Cardiac fibroblast (primary cell): ENCODE measurements at places on chromosomes 2 and 18.
A peak's percentile ranks its signal among the peaks of the same experiment; 100 is the strongest.

GRCh38 chr18:78510636-78511035 is 469.0 kb upstream of the SALL3 start:
- DNase-seq, result no peak

DNA sequence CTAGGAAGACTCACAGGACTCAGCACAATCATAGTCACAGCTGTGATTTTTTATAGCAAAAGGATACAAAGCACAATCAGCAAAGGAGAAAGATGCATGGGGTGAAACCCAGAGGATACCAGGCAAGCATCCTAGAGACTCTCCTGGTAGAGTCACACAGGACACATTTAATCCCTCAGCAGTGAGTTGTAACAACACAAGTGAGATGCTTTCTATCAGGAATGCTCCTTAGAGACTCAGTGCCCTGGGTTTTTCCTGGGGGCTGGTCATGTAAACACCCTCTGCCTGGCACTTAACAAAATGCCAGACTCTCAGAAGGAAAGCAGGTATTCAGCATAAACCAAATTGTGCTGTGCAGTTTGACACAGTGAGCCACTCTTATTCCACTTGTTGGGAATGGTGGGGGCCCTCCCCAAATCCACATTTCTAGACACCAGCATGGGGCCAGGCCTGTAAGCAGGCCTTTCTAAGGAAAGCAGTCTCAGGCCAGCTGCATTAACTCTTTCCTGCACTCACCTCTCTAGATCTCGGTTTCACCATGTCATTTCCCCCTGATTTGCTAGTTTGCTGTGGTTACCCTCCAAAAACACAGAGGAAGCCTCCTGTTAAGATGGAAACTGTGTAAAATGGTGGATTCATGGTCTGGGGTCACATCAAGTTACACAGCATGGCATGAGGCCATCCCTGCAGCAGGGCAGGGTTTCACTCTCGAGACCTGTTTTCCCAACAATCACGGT is 16.9 kb upstream of the RNU4ATAC start:
- no peak for DNase-seq

DNA sequence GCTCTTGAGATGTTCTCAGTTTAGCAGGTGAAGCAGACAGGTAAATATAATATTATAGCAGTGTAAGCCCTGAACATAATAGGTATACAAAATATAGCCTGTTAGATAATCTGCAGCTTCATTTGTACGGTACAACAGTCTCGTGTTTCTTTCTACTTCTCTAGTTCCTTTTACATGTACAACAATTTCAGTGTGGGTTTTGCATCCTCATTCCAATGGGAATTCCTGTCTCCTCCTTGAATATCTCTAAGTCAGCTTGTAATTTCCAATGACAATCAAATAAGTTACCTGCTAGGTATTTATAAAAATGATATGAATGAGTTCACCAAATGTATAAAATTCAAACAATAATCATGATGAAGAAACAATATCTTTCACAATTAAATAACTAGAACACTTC is 330.0 kb upstream of the RND3 start:
- DNase-seq, result no peak

GRCh38 chr2:118973542-118973951 is 31.6 kb downstream of the MARCO start:
- peak; percentile 52 for DNase-seq

GRCh38 chr2:172931918-172932520 is 143.6 kb upstream of the MAP3K20 start:
- DNase-seq, result peak; percentile 86

- DNase-seq, result no peak
Measured at GRCh38 chr2:240502430-240503121, 55.2 kb downstream of the ANKMY1 start.

- no peak for DNase-seq
Measured at GRCh38 chr2:105519516-105519915, 120.7 kb upstream of the FHL2 start.

- no peak for DNase-seq
Measured at GRCh38 chr2:70664525-70664924, 103.5 kb downstream of the ADD2 start.

DNA sequence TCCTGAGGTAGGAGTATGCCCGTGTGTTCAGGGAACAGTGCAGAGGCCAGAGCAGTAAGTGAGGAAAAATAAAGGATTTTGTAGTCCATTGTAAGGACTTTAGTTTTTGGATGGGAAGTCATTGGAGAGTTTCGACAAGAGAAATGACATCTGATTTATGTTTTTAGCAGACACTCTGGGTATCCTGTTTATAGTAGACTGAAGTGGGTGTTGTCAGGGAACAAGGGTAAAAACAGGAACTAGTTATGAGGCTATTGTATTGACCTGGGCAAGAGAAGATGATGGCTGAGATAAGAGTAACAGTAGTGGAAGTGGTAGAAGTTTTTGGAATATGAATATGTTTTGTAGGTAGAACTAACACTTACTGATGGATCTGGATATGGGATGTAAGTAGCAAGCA is 59.8 kb downstream of the GTF2A1L start:
- no peak for DNase-seq

GRCh38 chr18:26397019-26397418 is 151.3 kb downstream of the KCTD1 start:
- DNase-seq, result no peak

DNA sequence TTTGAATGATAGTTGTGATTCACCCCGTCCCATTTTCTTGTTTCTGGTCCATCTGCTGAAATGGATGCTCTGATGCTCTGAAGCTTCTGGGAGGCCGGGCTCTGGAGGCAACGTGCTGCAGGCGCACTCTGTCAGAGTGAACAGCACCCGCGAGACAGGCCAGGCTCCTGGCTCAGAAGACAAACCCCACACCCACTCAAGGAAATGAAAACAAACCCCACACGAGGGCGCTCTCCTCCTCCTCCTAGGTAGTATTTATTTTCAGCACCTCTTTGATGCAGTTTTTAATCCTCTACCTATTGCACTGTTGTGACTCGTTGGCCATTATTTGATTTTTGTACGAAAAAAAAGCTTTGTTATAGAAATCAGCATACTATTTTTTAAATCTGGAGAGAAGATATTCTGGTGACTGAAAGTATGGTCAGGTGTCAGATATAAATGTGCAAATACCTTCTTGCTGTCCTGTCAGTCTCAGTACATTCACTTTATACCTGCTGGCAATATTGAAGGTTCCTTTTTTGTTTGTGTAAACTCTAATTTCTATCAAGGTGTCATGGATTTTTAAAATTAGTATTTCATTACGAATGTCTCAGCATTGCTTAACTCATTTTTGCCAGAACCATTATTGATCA is 10.3 kb upstream of the CHST10 start:
- DNase-seq, result peak; percentile 55

DNA sequence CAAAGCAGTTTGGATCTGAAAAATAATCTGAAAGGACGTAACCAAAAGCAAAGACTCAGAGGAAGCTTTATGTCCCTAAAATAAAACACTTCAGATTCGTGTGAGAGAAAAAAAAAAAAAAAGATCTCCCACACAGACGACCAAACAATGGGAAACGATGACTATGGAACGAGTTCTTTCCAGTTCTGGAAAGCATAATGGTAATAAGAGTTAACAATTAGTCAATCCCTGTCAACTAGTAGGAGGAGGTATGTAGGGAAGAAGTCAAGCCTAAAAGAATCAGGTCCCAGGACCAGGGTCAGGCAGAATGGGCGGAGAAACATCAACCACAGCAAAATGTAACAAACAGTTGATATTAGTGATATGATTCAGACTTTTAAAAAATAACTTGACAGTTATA is 170.3 kb upstream of the SETBP1 start:
- no peak for DNase-seq

GRCh38 chr2:176614049-176614448 is 344.8 kb downstream of the MTX2 start:
- no peak for DNase-seq

GRCh38 chr2:237337586-237337985 is 76.4 kb downstream of the COL6A3 start:
- no peak for DNase-seq

DNA sequence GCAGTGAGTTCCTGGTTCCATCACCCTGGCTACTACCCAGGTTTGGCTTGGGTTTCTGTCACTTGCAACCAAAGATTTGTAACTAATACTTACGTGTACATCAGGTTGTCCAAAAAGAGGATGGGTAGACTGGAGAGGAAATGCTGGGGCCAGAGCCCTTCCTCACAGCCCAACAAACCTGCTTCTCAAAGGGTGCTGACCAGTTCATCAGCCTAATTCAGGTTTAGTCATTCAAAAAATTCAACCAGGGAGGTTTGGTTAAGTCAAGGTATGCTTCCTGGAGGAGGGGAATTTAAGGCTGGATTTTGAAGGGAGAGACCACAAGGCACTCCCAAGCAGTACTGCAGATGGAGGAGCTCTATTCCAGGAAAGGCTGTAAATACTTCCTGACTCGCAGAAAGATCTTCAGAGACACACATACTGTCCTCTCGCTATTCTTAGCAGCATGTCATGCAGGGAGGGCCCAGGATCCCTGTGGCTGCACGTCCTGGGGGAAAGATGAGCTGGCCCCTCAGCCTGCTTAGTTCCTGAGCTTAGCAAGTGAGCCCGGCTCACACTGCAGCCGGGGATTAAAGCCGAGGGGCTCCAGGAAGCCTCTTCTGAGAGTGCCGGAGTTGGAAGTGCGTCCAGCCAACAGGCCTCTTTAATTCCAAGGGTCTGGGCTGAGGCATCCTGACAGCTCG is 40.0 kb upstream of the BIN1 start:
- DNase-seq, result peak; percentile 36

DNA sequence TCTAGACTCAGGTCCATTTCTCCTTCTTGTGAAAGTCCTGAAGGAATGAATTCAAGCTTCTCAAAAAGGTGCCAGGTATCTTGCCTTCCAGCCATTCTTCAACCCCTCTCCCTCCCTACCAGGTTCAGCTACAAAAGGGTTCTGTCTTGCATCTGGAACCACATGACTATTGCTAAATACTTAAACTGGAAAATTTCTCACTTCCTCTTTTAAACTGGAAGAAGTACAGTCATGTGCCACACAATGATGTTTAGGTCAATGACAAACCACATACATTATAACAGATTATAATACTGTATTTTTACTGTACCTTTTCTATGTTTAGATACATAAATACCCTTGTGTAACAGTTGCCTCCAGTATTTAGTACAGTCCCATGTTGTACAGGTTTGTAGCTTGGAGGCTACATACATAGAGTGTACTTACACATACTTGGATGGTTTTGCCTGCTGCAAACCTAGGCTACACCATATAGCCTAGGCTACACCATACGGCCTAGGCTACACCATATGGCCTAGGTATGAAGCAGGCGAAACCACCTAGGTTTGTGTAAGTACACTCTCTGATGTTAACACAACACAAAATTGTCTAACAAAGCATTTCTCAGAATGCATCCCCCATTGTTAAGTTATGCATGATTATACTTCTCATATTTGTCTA is 142.0 kb upstream of the DNMT3A start:
- no peak for DNase-seq

DNA sequence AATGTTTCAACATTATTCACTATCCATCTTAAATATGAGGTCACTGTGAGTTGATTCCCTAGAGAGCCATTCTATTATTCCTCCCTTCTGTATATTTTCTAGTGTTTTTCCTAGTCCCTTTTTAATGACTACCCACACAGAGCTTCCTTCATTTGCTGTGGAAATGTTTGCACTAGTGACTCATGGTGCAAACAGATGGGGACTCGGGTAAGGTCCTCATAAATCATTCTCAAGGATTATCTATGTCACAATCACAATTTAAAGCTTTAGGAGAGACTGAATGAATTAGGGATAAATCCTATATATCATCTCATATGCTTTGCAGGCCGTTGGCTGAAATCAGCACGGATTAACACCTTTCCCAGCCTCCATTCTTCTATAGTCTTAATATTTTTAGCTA is 159.6 kb downstream of the DCC start:
- DNase-seq, result no peak

DNA sequence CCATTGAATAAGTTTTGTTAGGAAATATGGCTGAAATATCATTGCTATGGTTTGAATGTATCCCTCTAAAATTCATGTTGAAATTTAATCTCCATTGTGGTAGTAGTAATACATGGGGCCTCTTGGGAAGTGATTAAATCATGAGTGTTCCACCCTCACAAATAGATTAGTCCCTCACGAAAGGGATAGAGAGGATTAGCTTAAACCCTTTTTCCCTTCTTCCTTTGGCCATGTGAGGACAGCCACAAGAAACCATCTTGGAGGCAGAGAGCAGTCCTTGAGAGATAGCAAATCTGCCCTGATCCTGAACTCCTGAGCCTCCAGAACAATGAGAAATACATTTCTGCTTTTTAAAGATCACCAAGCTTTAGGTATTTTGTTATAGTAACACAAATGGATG is 274.2 kb downstream of the CDH19 start:
- DNase-seq, result no peak

DNA sequence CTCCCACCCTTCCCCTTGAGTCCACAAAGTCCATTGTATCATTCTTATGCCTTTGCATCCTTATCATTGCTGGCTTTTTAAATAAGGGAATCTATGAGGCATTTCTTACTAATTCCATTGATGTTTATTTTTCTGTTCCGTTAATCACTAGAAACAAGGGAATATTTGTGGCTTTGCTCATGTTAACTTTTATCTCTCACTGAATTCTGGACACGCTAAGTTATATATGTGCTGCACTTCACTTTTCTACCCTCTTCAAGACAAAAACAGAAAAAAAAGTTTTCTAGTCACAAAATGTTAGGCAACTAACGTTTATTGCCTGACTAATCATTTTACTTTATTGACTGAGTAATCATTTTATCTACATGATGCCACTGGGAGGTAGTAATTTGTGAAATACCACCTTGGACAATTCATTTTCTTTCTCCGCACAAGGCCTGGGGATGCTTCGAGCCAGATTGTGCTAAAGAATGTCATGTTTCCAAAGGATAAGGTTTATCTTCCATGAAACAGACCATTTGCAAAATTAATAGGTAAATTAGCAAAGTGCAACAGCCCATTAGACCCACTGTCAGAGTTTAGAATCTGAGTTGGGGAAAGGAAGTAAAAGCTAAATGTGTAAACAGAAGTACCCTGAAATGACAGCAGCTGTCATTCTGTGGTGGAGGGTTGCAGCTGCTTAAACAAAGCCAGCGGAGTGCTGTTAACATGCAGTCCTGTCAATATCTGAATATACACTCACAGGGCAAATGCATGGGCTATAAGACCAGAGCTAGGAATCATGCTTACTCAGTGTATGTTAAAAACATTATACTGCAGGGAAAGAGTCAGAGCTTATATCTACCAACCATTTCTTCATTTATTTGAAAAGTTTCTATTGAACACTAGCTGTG is 658.7 kb downstream of the CNTNAP5 start:
- no peak for DNase-seq

- no peak for DNase-seq
Measured at GRCh38 chr2:1726558-1726957, 17.8 kb downstream of the PXDN start.

GRCh38 chr2:148681443-148681842 is 36.9 kb downstream of the EPC2 start:
- no peak for DNase-seq

- no peak for DNase-seq
Measured at GRCh38 chr18:79531386-79531785, 135.7 kb downstream of the NFATC1 start.

- DNase-seq, result peak; percentile 36
Measured at GRCh38 chr2:53896864-53897263, 37.1 kb upstream of the GPR75 start.

DNA sequence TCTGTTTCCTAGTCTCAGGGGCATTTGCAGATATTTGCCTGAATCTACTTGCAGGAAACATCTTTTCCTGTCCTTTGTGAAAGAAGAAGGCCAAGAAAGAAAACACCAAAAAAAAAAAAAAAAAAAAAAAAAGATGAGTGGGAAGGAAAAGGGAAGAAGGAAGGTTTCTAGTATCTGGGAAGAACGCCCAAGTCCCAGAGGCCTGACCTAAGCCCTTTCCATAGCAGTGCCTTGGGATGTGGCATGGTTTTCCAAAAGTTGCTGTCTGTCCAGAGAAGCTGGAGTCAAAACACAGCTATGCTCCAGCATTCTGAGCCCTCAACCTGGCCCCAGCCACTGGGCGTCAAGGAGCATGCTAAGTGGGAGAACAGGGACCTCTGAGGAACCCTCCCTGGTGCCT is 123.5 kb downstream of the INHBB start:
- DNase-seq, result peak; percentile 73
